ENCODE measurements at places on chromosomes 3 and 15. TPM values are rescaled to one million over a fixed set of nuclear protein-coding genes. Genes with fewer than 3 reads are reported as not detected.

GOLGA6L7 gene
- 0.18 TPM for polyA plus RNA-seq

- no peak for DNase-seq
Observed at GRCh38 chr3:22349215-22349851, 598.3 kb upstream of the ZNF385D start.

- DNase-seq = no peak
Observed at GRCh38 chr15:70610541-70610940, 152.8 kb downstream of the UACA start.

- no peak for DNase-seq
Observed at GRCh38 chr3:170745211-170745718, 124.7 kb downstream of the RPL22L1 start.

DNA sequence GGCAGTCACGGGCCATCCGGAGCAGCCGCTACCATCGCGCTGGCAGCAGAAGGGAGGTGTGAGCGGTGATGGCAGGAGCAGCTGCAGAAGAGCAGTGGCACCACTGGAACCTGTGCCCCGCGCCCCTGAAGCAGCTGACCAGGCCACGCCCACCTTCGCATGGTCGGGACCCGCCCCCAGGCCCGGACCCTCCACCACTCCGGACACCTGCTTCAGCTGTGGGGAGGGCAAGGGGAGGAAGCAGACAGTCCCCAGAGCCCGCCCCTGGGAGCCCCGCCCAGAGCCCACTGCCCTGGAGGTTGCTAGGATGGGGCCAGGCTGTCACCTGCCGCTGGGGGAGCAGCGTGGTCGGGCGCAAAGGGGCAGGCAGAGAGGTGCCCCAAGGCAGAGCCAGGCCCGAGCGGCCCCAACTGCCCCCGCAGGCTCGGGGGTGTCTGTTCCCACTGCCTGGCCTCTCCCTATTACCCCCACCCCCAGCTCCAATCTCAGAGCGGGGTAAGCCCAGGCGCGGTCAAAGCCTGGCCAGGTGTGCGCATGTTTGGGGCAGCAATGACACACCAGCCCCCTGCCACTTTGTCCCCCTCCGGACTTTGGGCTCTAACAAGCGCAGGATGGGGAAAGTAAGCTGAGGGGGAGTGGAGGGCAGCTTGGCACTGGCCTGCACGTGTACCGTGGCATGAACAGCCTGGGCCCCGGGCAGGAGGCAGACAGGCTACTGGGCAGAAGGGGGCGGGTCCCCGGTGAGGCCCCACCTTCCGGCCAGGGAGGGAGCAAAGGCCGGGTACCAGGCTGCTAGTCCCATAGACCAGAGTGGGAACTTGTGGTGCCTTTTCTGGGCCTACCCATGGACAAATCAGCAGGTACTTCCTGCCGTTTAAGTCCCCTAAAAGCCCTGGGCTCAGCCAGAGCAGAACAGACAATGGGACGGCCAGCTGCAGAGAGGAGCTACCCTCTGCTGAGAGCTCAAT, 8.7 kb downstream of the SPCS1 start:
- peak; percentile 69 for DNase-seq

- DNase-seq = no peak
Observed at GRCh38 chr3:183324083-183324482, 71.0 kb downstream of the B3GNT5 start.

GRCh38 chr3:156547637-156548036, 7.3 kb downstream of the SSR3 start:
- DNase-seq = no peak

DNA sequence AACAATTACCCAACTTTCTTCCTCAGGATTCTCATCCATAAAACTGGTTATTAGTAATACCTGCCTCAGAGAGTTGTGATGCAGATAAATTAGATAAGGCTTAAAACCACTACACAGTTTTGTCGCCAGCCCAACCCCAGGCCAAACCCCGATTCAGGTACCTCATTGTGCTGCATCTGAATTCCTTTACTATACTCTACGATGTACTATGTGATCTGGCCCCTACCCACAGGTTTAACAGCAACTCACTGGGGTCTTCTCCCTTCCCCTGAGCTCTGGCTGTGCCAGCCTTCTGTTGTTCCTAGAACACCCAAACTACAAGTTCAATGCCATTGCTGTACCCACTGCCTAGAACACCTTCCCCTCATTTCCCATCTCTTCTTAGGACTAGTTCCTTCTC, 64.6 kb downstream of the MYO5A start:
- no peak for DNase-seq

DNA sequence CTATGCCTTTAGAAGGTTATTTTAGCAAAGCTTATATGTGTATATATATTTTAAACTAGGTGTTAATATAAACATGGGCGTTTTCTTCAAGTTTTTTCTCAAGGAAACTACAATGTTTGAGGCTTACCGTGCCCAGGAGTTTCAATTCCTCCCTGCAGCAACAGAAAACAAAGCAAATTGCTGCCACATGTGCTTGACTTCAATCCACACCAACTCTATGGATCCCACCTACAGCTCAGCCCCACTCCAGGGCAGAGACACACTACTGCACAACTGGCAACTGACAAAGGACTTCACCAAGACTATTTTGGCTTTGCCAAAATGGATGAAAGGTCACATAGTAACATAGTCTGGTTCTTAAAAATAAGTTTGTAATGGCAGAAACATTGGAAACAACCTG, 346.6 kb downstream of the ERC2 start:
- DNase-seq = no peak

PLIN1 gene
- 0.34 TPM for polyA plus RNA-seq
